ENCODE measurements at places on chromosomes 12 and 14.

GRCh38 chr12:62861586-62861985, 73.4 kb downstream of the PPM1H start:
- peak; percentile 30 for DNase-seq

GRCh38 chr12:24223926-24224325, 274.5 kb upstream of the SOX5 start:
- DNase-seq: no peak

- no peak for DNase-seq
These were observed 13.8 kb downstream of the MTHFD1 start for GRCh38 chr14:64401949-64402348.

DNA sequence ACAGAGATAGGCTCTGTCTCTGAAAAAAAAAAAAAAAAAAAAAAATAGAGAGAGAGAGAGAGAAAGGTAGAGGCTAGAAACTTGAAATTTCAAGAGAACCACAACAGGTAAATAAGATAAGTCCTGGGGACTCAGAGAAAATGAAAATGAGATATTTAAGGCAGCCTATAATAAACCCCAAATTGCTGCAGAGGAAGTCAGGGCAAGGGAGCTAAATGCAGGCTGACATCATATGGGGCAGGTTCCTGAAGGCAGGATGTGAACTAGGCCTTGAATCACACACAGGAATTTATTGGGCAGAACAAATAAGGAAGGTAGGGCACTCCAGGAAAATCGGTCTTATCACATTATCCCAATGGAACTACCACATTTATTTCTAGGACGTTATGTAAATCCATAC, 54.9 kb upstream of the NUDT4 start:
- DNase-seq: no peak

GRCh38 chr14:36495666-36496065, 24.4 kb downstream of the NKX2-1 start:
- DNase-seq: no peak

GRCh38 chr12:68221497-68221896, 4.1 kb downstream of the IL26 start:
- DNase-seq: no peak

DNA sequence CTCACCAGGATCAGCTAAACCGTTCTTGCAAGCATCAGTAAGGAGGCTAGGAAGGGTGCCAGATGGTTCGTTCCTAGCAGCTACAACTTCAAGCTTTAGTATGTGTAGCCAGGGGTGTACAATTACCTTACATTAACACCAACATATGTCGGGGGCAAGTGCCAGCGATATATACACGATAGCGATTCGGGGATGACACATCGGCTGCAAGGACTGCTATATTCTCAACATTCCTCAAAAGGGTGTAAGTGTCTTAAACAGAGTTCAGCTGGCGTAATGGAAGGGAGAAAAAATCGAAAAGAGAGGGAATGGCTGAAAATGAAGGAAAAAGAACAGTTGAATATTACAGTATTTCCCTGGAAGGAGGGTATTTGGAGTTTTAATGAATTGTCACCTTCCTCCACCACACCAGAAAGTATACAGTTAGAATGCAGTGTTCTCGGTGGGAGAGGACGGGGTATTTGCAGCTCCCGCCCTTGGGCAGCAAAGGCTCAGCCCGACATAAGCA, 545 bp downstream of the LIMA1 start:
- peak; percentile 43 for DNase-seq

- DNase-seq: peak; percentile 91
These were observed 13.7 kb upstream of the TCTN1 start for GRCh38 chr12:110600254-110600653.

- DNase-seq: no peak
These were observed 138.0 kb downstream of the ANO6 start for GRCh38 chr12:45353944-45354343.

GRCh38 chr14:23183479-23183878, at the start of gene SLC7A8:
TSS of gene SLC7A8 (minus strand) at chr14:23183660. CDS start at chr14:23182914, 746 bp downstream.
- peak; percentile 59 for DNase-seq

GRCh38 chr14:72547999-72548398, 345.9 kb downstream of the DPF3 start:
- DNase-seq: no peak

Measured in adipocyte (in vitro differentiated cells).